ENCODE measurements at places on chromosomes 5 and 9.

DNA sequence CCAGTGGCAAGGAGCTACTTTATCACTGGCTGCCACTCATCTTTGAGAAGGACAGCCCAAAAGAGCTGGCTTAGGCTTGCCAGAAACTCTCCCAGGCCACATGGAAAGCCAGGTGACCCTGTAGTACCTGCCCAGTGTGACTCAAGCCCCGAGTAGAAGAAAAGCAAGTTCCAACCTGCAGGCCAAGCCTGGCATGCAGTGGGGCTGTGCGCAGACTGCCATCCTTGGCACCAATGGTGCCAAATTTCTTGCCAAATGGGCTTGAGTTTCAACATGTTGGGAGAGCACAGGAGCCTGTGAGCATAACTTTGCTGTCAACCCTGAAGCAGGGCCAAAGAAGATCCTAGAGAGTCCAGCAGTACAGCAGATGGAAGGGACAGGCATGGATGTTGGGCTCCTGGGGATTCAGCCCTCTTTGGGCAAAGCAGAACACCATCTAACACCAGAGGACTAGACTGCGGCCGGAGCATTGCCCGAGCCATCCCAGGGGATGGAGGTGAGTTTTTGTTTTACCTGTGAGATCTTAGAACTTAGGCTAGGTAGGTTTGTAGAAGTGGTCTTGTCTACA is 27.3 kb upstream of the SHB start:
- no peak for DNase-seq

DNA sequence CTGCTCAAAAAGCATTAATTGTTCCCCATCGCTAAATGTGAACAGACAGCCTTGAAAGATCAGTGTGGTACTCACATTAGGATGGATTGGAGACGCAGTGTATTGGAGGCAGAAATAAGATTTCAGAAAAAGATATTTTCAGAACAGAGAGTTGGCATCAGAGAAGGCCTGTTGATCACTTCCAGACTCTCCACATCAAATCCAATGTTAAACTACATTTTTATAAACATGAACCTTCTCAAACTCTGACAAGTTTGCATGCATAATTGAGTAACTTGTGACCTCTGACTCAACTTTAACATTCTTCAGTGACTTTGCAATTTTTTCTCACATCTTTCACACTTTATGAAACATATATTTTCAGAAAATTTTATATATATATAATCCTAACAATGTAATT is 919.6 kb upstream of the SEMA6A start:
- DNase-seq = no peak

DNA sequence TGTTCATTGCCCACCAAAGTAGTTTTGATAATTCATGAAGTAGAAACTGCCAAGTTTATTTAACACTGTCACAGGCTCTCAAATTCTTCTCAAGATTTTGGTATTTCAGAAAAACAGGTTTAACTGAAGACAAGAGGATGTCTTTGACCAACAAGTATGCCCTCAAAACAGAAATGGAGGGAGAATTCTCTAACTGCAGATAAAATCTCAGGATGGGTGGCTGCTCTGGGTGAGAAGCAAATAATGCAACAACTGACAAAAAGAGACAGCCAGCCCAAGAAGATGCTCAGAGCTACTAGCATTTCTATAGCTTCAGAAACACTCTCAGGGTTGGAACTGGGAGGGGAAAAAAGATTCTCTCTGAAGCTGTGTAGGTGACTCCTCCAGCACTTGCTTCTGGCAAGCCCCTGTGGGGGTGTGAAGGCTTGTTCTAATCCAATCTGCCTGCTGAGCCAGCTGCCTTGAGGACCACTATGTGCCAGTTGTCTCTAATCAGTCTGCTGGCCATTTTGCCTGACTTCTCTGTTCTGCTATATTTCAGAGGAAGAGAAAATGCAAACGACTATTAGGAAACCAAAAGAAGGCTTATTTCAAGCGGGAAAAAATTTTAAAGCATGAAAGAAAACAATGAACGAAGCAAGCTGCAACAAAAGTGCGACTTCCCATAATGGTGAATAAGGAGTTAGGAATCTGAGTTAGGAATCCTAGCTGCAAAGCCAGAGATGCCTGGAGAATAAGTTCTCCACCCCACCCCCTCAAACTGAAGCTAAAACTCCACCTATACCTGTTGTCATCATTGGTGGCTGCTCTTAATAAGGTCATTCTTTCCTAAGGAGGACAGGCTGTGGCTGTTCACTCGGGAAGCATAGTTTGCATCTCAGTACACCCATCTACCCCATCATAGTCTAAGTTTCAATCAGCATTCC is 147.5 kb downstream of the GNAQ start:
- DNase-seq = no peak

DNA sequence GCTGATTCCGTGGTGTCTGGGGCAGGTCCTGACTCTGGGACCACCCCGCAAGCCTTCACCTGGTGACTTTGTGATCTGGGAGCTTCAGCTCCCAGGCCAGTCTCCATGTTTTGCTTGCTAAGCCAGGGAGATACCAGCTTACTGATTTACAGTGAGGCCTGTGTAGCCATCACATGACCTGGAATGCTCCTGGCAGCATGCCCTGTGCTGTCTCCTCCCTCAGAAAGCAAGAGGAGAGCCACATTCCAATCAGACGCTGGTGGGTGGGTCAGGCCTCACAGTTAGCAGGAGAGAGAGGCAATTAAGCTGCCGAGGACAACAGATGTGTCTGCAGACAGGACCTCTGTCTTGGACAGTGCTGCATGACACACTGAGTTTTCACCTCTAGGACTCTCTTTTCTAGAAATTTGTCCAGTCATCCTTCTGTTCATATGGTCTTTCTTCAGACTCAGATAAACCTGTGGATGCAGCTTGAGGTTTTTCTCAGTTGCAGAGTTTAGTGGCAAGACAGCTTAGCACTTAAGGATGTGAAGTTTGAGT is 24.4 kb upstream of the GRPEL2 start:
- DNase-seq = peak; percentile 50
